ENCODE measurements at places on chromosomes 13 and 19.

- DNase-seq = peak; percentile 1
These were observed 3.4 kb downstream of the TBXA2R start for GRCh38 chr19:3603121-3603811.

DNA sequence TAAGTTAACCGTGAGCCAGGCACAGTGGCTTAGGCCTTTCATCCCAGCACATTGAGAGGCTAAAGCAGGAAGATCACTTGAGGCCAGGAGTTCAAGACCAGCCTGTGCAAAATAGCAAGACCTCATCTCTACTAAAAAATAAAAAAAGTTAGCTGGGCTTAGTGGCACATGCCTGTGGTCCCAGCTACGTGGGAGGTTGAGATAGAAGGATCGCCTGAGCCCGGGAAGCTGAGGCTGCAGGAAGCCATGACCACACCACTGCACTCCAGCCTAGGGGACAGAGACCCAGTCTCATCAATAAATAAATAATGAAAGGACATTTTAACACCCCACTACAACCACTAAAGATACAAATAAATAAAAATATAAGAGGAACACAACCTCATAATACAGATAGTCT lies 21.6 kb downstream of the LSM14A start:
- DNase-seq = no peak

- DNase-seq = no peak
These were observed 210.1 kb downstream of the TBC1D4 start for GRCh38 chr13:75271846-75272245.

DNA sequence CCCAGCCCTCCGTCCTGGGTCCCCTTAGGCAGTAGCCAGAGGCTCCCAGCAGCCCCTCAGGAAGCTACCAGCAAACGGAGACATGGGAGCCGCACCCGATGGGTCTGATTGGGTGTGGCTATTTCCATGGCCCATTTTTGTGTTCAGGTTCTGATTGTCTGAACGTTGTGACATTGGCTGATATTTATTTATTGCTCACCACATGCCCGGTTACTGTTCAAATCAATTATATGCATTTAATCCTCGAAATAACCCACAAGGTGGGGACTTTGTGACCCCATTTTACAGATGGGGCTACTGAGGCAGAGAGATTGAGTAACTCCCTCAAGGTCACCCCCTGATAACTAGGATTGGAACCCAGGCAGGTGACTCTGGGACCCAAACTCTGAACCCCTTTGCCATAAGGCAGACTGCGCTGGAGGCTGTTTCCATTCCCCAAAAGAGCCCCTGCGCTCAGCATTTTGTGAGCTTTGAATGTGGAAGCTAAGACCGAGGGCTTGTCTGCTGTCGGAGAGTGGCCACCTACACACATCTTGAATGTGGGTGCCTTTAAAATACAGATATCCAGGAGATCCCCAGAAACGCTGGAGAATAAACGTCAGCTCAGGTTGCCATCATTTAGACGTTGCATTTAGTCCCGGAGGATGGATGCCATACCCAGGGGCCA lies 13.6 kb upstream of the MCF2L start:
- no peak for DNase-seq

GRCh38 chr19:40055832-40056504 lies at the start of gene ZNF780B:
ZNF780B (minus strand) TSS chr19:40056231; CDS start chr19:40050332, 5,899 bp downstream.
- peak; percentile 53 for DNase-seq

DNA sequence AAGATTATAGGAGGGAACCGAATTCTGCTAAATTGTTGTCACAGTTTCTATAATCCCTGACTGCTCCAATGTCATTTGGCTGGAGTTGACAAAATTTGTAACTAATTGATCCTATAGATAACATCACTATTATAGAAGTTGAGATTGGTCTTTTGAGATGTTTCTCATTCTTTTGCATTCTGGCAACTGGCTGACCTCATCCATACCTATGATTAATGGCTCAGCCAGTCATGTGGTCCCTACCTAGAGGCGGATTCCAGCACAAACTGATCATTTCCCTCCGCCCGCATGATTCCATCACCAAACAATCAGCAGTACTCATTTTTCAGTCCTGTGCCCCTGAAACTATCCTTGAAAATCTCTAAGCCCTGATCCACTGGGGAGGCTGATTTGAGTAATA lies 4.2 kb downstream of the PSG2 start:
- no peak for DNase-seq

GRCh38 chr13:64052521-64052920 lies 2636.9 kb upstream of the PCDH20 start:
- no peak for DNase-seq

- DNase-seq = no peak
These were observed 75.2 kb upstream of the SIAH3 start for GRCh38 chr13:45926741-45927140.

GRCh38 chr13:44833139-44833538 lies 156.1 kb downstream of the NUFIP1 start:
- DNase-seq = no peak

DNA sequence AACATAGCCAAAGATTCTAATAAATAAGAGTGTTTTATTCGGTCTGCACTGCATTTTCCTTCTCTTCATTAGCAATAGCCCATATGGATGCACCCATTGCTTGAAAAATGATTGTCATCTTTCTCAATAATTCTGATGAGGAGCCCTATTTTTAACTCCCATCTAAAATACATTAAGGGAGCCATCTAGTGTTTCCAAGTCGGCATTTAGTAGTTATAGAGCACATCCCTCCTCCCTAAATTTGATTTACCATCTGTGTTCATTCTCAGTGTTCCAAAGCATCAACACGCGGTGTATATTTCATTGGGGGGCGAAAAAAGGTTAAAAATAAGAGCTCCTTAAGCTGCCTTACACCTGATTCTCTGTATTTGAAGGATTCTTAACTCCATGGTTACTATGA lies 119.2 kb upstream of the IPO5 start:
- DNase-seq = no peak

GRCh38 chr19:14149509-14149994 lies 13.2 kb upstream of the ASF1B start:
- DNase-seq = peak; percentile 35

GRCh38 chr13:44879452-44880058 lies 109.7 kb downstream of the NUFIP1 start:
- DNase-seq = peak; percentile 71

- no peak for DNase-seq
These were observed 26.1 kb downstream of the DEDD2 start for GRCh38 chr19:42191330-42191729.

DNA sequence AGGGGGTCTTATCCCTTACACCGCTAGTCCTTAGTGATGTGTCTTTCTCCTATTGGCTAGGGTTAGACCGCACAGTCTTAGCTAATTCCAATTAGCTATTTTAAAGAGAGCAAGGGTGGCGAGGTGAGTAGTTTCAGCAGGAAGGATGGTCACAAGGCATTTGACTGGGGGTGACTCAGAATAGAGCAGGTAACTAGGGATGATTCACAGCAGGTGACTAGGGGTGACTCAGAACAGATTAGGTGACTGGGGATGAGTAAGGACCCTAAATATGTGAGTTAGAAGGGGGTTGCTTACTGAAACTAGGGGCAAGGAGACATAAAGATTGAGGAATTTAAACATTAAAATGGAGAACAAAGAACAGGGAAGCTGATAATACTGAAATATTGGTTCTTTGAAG lies 64.3 kb downstream of the ZNF66 start:
- DNase-seq = no peak

- DNase-seq = no peak
These were observed 4.2 kb upstream of the RASA3 start for GRCh38 chr13:114136576-114136975.

DNA sequence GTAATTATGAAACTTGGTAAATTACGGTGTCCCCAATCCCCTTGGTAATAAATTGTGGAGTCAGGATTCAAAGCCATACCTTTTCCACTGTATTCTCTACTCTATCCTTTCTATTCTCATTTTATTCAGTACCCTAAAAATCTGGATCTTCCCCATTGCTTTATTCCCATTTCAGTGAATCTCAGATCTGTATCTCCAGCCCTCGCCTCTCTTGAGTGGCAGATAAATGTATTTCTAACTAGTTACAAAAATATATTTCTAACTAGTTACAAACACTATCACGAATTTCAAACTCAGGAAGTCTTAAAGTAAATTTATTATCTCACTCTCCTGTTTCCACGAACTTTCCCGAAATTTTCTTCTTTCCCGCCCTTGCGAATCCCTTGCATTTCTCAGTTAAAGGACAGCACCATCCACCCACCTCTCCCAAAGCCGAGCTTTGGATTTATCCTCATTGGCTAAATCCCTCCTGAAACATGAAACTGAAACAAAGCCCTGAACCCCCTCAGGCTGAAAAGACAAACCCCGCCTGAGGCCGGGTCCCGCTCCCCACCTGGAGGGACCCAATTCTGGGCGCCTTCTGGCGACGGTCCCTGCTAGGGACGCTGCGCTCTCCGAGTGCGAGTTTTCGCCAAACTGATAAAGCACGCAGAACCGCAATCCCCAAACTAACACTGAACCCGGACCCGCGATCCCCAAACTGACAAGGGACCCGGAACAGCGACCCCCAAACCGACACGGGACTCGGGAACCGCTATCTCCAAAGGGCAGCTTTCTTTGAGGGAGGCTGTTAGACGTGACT lies 164.3 kb upstream of the PABPC3 start:
- DNase-seq = no peak

GRCh38 chr13:20177049-20177831 lies 15.5 kb downstream of the GJB2 start:
- no peak for DNase-seq

GRCh38 chr19:55339889-55340783 lies 460 bp downstream of the KMT5C start:
- no peak for DNase-seq

GRCh38 chr13:28476919-28477708 lies 17.8 kb downstream of the FLT1 start:
- no peak for DNase-seq

GRCh38 chr13:29901710-29902631 lies 51.6 kb upstream of the UBL3 start:
- DNase-seq = peak; percentile 47

DNA sequence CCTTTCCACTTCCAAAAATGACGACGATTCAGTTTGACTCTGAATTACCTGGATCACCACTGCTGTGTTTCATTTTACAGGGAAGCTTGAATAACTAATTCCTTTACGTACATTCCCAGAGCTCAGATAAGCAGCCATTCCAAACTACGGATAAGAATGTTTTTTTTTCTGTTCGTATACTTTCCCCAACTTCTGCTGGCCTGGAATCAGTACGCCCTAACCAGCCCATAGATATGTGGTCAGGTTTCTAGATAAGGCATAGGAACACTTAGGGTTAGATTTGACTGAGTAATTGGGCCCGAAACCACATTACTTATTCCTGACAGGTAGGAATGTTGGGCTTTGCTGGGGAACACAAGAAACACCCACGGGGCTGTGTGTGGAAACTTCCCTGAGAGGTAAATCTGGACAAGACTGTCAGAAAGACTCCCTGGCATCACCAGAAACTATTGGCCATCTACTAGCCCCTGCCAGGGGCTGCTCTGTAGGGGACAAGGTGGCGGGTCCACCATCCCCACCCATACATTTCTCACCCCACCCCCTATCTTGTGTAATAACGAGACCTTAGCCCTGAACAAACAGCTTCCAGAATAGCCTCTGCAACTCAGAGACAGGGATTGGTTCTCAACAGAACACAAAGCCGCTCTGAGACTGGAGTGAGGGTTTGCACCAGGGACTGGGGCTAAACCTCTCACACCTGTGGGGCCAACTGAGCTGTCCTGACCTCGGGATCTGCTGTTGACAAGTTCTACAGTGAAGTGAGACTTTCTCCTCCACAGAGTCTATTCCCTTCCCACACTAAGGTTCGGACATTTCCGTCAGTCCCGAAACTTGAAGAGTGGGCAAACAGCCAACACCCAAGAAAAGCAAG lies 15.6 kb downstream of the RHPN2 start:
- DNase-seq = no peak

GRCh38 chr13:74771964-74772363 lies 637.8 kb upstream of the KLF12 start:
- no peak for DNase-seq

DNA sequence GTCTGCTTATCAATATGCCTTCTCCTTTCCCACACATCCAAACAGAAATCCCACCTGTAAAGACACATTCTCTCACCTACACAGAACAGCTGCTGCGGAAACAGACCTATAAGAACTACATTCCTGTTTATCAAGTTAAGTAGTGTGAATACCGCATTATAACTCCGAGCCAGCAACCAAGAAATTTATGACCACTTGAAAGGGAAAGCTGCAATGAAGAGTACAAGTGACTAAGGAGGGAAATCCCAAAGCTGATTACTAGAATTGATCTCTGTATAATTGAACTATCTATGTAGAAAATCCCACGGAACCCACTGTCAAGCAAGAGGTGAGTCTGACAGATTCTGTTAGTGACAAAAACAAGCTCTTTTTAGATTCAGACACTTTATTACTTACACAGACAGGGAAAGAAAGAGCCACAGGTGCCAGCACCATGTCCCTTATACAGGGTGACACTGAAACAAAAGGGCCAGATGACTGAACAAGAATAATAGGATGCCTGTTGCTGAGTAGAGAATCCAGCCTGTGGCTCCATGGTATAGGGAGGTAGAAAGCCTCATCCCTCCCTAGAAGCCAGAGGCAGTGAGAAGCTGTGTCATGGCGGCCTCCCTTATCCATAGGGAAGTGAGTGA lies 1.6 kb upstream of the IGFL4 start:
- no peak for DNase-seq

- no peak for DNase-seq
These were observed 3.7 kb upstream of the SMIM17 start for GRCh38 chr19:56639217-56639616.

- no peak for DNase-seq
These were observed 7.5 kb downstream of the COG3 start for GRCh38 chr13:45472171-45472705.

DNA sequence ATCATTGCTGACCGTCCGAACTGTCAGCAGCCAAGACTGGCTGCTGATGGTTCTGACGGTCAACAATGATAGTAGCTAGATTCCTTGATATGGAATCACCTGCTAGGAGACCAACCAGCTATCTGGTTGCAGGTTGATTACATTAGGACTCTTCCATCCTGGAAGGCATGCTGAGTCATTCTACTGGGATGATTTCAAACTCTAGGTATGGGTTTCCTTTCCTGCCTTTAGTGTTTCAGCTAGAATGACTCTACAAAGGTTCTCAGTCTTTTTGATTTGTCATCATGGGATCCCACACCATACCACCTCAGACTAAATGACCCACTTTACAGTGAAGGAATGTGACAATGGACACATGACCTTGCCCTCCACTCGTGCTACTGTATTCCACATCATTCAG lies 138.1 kb upstream of the KL start:
- DNase-seq = no peak

DNA sequence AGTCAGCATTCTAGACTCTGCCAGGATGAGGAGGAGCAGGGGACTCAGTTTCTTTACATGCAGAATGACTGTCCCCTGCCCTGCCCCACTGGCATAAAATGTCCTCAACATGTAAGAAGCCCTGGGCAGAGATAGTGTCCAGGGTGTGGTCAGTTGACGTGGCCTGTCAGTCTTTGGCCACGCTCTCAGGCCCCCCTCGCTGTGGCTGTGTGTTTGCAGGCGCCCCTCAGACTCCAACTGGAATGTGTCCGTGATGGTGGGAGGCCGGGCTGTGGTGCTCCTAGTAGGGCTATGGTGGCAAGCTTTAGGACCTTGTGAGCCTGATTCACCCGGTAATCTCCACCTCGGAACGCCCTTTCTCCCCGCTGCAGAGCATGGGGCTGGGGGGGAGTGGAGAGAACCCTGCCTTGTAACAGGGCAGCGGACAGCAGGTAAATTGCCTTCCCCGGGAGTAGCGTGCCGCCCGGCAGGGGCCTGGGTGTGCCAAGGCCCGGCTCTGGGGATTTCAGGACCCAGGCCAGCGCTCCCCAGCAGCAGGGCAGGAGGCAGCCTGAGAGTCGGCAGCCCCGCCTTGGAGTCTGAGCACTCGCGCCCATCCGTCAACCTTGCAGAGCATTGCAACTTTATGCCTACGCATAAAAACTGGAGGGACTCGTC lies 62.3 kb downstream of the CHST8 start:
- DNase-seq = peak; percentile 13

- DNase-seq = no peak
These were observed 484.8 kb downstream of the PCDH9 start for GRCh38 chr13:66745307-66745706.

All from suppressor macrophage (primary cell).